GDM1 (cell line): ENCODE measurements at places on chromosomes 12 and 14.

DNA sequence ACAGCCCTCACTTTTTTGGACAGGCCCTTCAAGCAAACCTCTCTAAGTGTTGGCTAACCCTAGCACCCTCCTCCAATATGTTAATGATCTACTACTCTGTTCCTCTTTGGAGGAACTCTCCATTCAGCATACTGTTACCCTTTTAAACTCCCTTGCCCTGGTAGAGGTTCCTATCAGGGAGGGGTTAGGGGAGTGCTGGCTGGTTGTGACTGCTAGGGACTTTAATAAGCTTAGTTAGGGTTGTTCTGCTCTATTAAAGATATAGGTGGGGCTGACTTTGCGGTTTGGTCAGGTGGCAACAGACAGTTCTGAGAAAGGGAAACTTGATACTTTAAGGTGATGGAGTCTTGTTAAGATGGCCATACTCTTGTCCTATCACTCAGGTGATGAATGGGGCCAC, 301.5 kb upstream of the FBXO33 start:
- no peak for DNase-seq

GRCh38 chr12:27105746-27106536, 23.6 kb upstream of the C12orf71 start:
- no peak for DNase-seq

DNA sequence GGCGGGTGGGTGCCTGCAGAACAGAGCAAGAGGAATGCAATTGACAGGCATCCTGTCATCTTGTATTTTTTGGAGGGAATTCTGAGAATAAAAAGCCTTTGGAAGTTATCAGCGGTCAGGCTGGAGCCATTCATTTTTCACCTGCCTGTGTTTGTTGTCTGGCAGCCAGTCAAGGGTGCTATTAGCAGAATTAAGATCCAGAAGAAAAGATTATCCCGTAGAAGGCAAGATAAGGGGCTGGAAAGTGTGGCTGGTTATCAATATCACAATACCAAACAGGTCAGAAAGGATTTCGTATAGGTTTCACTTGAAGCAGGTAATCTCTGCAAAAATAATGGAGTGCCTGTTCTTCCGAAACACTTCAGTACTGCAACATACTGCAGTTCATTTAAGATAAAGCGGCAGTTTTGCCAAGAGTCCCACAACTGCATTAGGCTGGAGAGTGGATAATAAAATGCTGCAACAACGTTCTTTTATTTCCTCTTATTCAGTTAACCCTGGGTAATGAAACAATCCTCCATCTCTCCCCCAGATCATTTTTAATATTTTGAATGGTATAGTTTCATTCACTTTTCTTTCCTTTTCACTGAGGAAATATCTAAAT, 171.2 kb upstream of the CDKN3 start:
- no peak for DNase-seq

DNA sequence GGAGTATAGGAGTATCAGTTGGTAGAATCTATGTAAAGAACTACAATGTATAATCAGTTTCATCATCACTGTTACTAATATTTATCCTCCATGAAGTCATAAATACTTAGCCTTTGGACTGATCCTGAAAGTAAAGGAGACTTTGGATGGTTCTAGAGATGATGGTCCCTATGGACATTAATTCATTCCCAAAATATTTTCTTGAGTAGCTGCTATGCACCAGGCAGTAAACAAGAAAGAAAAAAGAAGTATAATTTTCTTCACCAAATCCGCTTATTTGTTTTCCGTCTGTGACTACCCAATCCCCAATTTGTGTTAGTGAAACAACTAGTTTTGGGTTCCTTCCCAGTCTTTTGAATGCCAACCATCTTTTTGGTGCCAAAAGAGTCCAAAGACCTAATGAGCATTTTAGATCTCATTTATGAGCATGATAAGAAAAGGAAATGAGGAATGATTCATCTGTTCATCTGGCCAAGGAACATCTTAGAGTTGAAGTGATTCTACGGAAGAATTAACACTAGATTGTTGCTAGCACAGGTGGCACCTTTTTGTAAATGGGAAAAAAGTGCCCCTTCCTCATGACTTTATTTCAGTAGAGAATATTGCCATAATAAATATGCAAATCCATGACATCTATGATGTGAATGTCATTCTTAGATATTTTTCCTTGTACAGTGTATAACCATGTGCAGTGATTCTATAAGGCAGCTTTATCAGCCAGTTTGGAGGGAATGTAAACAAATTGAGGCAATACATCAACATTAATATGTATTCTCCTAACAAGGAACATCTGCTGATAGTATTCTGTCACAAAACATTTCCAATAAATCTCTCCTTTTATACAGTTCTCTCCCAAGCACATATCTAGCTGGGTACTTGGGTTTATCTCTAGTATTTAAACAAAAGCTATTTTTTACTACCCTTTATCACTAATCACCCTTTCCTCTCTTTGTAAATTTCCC, 85.1 kb upstream of the CCDC91 start:
- no peak for DNase-seq

GRCh38 chr14:99514552-99515300, 33.5 kb downstream of the CCNK start:
- DNase-seq = no peak
